Trophoblast cell (in vitro differentiated cells and primary cell): ENCODE measurements at places on chromosomes 12 and 14.
A peak's percentile ranks its signal among the peaks of the same experiment; 100 is the strongest.

DNA sequence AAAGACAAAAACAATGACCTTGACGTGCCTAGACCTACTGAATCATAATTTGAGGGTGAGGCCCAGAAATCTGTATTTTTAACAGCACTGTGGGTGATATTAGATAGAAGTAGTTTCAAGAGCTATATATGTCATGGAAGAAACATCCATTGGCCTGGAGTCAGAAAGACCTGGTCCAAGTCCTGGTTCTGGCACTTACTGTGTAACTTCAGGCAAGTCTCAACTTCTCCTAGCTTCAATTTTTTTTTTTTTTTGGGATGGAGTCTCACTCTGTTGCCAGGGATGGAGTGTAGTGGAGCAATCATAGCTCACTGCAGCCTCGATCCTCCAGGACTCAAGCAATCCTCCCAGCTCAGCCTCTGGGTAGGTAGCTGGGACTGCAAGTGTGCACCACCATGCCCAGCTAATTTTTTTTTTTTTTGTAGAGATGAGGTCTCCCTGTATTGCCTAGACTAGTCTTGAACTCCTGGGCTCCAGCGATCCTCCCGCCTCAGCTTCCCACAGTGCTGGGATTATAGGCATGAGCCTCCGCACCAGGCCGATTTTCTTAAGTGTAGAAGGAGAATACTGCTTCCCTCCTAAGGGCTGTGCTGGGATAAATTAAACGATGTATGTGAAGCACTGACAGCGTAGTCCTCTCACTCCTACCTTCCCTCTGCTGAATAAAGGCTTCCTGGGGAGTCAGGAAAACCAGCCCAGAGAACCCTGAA is 14.3 kb upstream of the GPX2 start:
- DNase-seq, result no peak
- H3K27ac ChIP-seq, result no peak overlapping the region
- peaks cover 1% of the 10 kb centered on the region for H3K36me3 ChIP-seq
- no peaks in the 10 kb centered on the region for H3K27me3 ChIP-seq
- no peaks in the 10 kb centered on the region for H3K4me1 ChIP-seq

- peak overlapping the region; percentile 31 for H3K27ac ChIP-seq
- peaks cover 2% of the 10 kb centered on the region for H3K4me1 ChIP-seq
- H3K4me3 ChIP-seq, result no peak overlapping the region
- no peaks in the 10 kb centered on the region for H3K27me3 ChIP-seq
These were observed 2.4 kb downstream of the MYL2 start for GRCh38 chr12:110917961-110918360.

GRCh38 chr12:69663726-69664125 is 35.4 kb downstream of the BEST3 start:
- no peaks in the 10 kb centered on the region for H3K27me3 ChIP-seq
- DNase-seq, result no peak
- H3K36me3 ChIP-seq, result no peaks in the 10 kb centered on the region

DNA sequence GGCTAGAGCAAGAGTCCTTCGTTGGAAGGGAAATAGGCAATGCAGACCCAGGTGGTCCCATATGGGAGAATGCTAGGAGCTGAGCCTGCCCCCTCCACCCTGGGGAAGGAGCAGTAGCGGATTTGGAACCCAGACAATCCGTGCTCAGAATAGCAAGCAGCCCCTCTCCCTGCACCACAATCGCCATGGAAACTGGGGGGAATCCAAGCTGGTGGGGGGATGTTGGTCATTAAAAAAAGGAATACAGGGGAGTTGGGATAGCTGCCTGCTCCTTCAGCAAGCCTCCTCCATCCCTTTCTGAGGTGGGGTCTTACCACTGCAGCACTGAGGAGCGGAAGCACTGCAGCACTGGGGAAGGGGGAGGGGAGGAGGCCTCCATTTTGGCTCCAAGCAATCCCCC is 2.9 kb downstream of the RND1 start:
- no peak overlapping the region for H3K27ac ChIP-seq
- no peaks in the 10 kb centered on the region for H3K27me3 ChIP-seq
- H3K36me3 ChIP-seq, result peaks cover 3% of the 10 kb centered on the region
- no peak overlapping the region for H3K4me3 ChIP-seq
- peaks cover 13% of the 10 kb centered on the region for H3K4me1 ChIP-seq

GRCh38 chr12:104423273-104423672 is 33.5 kb upstream of the CHST11 start:
- peak; percentile 68 for DNase-seq
- H3K4me1 ChIP-seq, result no peaks in the 10 kb centered on the region
- no peak overlapping the region for H3K27ac ChIP-seq

GRCh38 chr12:90398285-90398836 is 556.6 kb downstream of the CCER1 start:
- no peak for DNase-seq
- no peaks in the 10 kb centered on the region for H3K36me3 ChIP-seq
- H3K4me1 ChIP-seq, result no peaks in the 10 kb centered on the region
- no peaks in the 10 kb centered on the region for H3K27me3 ChIP-seq
- no peak overlapping the region for H3K4me3 ChIP-seq

DNA sequence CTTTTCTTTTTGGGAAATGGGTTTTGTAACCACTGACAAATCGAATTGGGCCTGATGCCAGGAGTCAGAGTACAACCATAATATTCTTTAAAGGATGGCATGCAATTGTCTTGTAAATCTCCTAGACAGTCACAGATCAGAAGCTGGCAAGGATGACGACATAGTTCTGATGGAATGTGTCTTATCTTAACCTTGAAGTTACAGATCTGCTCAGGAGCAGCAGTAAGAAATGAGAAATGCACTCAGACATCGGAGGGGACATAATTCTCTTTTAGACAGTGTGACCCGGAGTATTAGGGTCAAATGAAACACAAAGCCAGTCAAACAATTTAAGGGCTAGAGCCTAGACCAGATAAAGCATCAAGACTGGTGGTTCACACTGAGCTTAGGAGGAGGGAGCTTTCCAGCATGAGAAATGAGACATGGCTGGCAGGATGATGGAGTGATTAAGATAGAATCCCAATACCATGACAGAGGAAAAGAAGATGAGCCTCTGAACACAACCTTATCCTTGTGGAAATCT is 17.5 kb downstream of the CBX5 start:
- no peaks in the 10 kb centered on the region for H3K27me3 ChIP-seq
- peaks cover 4% of the 10 kb centered on the region for H3K36me3 ChIP-seq
- peak; percentile 33 for DNase-seq

- H3K36me3 ChIP-seq, result no peaks in the 10 kb centered on the region
- H3K27me3 ChIP-seq, result no peaks in the 10 kb centered on the region
- no peak overlapping the region for H3K27ac ChIP-seq
These were observed 80.8 kb downstream of the ZNF664 start for GRCh38 chr12:124053851-124054250.
